Activated T-helper 17 cell treated with anti-CD3 and anti-CD28 coated beads, Interleukin-2, amount 50 U/mL, for 72 hours (primary cell): ENCODE measurements at places on chromosomes 13 and 19. TPM values are rescaled to one million over a fixed set of nuclear protein-coding genes. Genes with fewer than 3 reads are reported as not detected.

The NCAN gene
- total RNA-seq: not detected

- ATAC-seq: no peak
These were observed 4.5 kb upstream of the ZNF175 start for GRCh38 chr19:51566489-51567100.

The SLC46A3 gene
- 2.4 TPM for total RNA-seq

DNA sequence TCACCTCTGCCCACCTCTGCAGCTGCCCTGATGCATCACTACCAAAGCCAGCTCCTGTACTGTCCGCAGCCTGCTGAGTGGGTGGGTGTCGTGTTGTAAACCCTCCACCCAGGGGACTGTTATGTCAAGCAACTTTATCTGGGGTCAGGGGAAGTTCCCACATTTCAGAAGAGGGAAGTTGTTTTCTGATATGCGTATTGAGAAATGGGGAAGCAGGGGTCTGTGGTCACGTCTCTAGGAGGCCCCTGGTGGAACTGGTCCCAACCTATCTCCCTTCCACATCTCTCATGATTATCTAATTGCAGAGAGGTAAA is 31.2 kb downstream of the CLEC17A start:
- no peak for ATAC-seq

The KLHL1 gene
- not detected for total RNA-seq

The CTU1 gene
- 7.0 TPM for total RNA-seq

DNA sequence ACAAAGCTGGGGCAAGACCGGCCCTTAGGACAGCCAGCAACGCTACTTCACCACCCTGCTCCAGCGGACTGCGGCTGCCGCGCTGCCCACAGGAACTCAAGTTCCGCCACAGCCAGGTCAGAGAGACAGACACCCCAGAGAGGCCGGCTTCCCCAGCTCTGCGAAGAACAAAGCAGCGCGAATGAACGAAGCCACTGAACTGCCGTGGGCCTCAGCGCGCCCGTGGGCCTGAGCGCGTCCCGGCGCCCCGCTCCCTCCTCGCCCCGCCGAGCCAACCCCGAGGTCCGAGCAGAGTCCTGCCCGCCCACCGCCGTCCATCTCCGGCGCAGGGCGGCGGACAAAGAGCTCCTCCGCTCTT is 158.4 kb downstream of the RNF17 start:
- peak; percentile 37 for ATAC-seq

The PALM3 gene
- not detected for total RNA-seq

The ILF3 gene
- 286 TPM for total RNA-seq

The UBE2L5 gene
- not detected for total RNA-seq

The TSKS gene
- total RNA-seq: 0.45 TPM

The NFIC gene
- 18.1 TPM for total RNA-seq

GRCh38 chr13:78478183-78478582 is 125.2 kb downstream of the POU4F1 start:
- no peak for ATAC-seq

The IPO5 gene
- 246 TPM for total RNA-seq

DNA sequence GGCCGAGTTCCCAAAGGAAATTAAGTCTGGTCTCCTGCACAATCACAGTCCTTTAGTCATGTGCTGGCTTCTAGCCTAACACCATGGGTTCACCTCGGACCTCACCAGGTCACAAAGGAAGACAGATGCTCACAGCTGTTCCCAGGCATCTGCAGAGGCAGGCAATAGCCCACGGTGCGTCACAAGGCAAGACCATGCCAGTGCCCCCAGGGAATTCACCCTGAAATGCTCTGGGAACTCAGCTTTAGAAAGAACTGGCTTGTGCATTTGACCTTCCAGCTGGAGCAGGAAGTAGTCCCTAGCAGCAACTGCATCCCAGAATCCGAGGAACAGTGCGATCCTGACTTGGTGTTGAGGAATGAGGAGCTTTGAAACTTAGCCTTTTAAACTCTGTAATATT is 96.8 kb upstream of the WASF3 start:
- ATAC-seq: no peak

The NLRP4 gene
- total RNA-seq: not detected

The PCDH20 gene
- not detected for total RNA-seq

The PRR19 gene
- total RNA-seq: 1.3 TPM

DNA sequence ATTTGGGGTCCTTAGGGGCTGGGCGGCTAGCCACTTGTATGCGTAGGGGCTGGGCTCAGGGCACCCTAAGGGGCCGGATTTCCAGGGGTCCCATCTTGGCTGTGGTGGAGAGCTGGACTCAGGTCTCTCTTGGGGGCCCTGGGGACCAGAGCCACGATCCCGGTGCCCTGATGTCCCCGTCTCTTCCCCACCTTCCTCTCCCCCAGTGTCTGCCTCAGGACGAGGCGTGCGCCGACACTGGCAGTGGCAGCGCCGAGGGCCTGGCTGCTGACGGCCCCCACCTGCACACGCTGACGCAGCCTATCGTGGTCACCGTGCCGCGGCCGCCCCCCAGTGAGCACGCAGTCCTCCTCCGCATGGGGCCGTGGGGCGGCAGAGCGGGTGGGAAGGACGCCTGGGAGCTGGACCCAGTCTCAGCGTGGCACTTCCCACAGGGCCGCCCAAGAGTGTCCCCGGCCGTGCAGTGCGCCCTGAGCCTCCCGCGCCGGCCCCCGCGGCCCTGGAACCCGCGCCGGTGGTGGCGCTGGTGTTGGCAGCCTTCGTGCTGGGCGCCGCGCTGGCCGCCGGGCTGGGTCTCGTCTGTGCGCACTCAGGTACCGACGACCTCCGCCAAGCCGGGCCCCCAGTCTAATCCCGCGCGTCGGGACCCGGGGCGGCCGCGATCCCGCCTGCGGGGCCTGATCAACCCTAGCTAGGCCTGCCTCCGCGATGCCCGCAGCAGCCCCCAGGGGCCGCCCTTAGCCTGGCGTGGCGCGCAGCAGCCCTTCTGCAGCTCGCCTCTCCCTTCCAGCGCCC is 2.7 kb upstream of the SNAPC2 start:
- ATAC-seq: peak; percentile 26

The ADAT3 gene
- 12.2 TPM for total RNA-seq

GRCh38 chr19:45050036-45050435 is 11.2 kb downstream of the CLASRP start:
- ATAC-seq: no peak

DNA sequence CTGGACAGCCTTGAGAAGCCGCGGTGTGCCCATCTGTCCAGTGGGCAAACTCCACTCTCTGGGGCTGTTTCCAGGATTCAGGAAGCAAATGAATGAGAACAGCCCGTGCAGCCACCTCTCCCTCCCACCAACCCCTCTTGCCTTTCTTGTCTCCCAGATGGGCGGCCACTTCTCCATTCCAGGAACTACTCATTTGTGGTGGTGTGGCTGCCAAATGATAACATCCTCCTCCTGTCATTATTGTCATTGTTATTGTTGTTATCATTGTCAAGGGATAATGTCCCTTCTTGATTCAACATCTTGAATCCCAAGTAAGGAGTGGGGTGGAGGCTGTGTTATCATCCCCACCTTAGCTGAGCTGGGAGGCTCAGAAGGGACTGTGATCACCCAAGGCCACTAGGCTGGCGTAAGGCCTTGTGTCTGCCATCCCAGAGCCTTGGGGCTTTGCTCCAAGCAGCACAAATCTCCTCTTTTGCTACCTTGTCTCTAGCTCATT is 1.6 kb downstream of the DNM2 start:
- ATAC-seq: no peak

DNA sequence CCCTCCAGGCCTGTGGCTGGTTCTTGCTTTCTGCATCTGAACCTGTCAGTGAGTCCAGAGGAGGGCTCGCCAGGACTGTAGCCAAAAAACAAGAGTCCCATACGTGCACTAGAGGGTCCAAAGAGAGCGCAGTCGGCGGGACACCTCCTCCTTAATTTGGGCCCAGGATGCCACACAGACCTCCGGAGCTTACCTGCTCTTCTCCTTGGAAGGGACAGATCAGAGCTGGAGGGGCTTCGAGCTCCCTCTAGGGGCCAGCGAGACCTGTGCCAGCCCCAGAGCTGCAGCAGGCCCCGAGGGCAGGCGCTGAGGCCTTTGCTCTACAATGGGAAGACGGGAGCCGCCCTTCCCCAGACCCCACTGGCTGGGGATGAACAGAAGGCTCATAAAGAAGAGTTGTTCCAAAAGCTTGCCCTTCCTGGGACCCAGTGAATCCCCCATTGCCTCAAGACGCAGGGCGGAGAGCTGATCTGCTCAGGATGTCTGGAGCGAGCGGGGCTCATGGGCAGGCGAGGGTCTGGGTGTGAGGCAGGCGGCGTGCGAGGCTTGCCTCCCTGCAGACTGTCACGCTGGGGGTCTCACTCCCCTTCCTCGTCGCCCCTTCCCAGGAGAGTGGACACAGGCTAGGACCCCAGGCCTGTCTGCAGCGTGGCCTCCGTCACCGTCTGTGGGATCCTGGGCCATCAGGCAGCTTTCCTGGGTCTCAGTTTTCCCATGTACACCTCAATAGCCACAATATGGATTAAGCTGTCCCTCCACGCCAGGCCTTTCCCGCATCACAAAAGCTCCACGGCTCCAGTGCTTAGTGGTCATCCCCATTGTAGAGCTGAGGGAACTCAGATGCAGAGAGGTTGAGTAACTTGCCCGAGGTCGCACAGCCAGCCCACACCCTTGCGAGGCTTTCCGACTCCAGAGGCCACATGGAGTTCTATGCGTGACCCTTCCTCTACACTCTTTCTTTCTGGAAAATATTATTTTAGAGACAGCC is 46.9 kb upstream of the VSTM2B start:
- ATAC-seq: no peak

The DKKL1 gene
- not detected for total RNA-seq

The MAST1 gene
- total RNA-seq: 2.6 TPM

The F10 gene
- total RNA-seq: not detected

DNA sequence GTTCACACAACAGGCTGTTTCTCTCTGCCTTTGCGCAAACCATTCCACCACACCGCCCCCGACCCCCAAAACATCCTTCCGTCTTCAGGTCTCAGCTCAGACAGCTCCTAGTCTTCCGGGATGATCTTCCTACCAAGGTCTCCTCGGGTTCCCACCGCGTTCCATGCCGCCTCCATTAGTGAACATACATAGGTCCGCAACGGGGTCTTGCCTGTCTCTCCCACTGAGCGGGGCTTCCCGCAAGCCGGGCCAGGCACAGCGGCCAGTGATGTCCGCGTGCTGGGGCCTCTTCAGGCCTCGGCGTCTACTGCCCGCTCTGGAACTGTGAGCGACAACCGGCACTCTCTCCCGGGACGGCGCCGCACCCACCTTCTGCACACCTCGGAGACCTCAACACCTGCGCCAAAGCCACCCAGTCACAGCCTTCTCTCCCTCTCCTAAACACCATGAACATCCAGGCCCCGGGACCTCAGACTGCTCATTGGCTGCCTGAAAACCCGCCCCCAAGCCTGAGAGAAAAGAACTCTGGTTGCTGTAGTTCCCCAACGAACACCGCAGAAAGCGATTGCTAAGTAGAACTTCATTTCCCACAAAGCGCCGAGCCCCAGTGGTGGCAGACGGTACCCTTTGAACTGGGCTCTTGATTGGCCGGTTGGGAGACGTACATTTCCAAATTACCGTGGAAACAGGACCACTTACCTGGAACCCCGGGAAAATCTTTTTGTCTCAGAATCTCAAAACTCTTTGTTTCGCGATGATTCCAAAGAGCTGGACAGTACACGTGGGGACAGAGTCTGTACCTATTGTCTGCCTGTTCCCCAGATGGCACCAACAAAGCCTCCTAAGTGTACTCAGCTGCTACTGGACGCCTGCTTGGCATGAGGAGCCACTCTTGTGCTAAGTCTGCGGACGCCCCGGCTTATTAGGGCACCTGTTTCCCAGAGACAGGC is 9.5 kb downstream of the DYRK1B start:
- ATAC-seq: peak; percentile 99

DNA sequence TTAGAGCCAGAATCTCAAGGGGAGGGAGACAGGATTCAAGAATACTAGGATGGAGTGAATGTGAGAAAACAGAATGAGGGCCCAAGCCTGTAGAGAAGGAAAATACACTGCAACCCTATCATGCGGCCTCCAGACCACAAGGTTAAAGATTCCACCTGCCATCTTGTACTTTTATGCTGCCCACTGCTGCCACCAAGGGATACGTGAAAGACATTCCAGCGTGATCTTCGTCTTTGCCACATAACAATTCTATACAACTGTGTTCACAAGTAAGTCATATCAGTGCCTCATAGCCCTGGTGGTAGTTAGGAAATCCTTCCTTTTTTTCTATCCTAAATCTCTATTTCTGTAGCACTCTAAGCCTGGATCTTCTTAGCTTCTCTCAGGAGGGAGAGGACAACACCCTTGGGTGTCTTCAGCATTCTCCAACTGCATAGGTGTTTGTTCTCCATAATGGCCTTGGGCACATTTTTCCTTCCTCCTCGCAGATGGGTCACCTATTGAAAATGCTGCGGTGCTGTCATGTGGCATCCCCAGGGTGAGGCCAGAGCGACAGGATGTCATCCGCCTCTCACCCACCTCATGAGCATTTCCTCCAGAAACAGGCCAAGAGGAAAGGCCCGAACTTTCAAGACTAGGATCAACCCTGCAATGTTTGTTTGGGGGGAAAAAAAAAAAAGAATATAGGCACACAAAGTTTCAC is 13.6 kb downstream of the TPT1 start:
- ATAC-seq: peak; percentile 38

The SHISA7 gene
- not detected for total RNA-seq

DNA sequence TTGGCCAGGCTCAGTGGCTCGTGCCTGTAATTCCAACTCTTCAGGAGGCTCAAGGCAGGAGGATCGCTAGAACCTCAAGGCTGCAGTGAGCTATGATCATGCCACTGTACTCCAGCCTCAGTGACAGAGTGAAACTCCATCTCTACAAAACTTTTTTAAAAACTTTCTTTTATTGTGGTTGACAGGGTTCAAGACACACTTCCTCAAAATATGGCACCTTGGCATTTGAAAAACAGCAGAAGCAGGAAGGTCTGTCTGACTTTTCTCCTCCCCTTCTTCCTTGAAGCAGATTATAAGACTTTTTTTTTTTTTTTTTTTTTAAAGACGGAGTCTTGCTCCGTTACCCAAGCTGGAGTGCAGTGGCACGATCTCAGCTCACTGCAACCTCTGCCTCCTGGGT is 100.3 kb downstream of the TM9SF2 start:
- no peak for ATAC-seq

DNA sequence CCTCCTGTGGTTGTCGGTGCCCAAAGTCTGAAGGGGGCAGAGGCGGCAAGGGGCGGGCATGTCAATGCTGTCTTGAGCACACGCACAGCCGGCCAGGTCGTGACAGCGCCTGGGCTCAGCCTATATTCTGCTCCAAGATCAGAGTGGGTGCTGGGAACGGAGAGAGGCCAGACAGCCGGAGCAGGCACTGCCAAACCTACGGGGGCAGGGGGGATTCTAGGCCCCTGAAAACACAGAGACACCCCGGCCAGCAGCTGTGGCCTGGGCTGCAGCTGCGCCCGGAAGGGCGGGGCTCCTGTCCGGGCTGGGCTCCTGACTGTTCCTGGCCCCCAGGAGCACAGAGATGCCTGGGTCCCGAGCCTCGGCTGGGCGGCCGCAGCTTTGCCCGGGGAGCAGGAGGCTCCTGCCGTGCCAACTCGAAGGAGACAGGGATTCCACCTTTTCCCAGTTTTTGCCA is 2662.9 kb upstream of the PCDH20 start:
- ATAC-seq: no peak

- peak; percentile 87 for ATAC-seq
These were observed 61.9 kb upstream of the ATP12A start for GRCh38 chr13:24618011-24618955.

GRCh38 chr13:42971691-42972347 is 20.2 kb downstream of the EPSTI1 start:
- ATAC-seq: peak; percentile 63

The SOX1 gene
- total RNA-seq: not detected

GRCh38 chr13:104532132-104532531 is 1465.9 kb upstream of the SLC10A2 start:
- ATAC-seq: no peak

The FOXA3 gene
- 1.9 TPM for total RNA-seq
